ENCODE measurements at places on chromosomes 11 and 22.

DNA sequence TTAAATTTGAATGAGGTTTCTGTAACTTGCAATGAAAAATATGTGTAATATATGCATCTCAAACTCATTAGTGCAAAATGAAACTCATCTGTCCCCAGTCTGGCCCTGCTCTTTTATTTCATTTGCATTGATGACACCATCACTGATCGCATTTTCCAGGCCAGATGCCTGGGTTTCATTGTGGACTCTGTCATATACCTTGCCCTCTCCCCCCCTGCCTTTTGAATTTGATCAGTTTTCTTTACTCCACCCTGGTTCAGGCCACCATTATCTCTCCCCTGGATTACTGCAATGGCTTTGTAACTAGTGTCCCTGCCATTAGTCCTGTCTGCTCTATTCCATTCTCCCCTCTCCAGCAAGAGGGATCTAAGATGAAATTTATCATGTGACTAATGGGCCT lies 360.6 kb upstream of the C11orf87 start:
- no peak for DNase-seq

DNA sequence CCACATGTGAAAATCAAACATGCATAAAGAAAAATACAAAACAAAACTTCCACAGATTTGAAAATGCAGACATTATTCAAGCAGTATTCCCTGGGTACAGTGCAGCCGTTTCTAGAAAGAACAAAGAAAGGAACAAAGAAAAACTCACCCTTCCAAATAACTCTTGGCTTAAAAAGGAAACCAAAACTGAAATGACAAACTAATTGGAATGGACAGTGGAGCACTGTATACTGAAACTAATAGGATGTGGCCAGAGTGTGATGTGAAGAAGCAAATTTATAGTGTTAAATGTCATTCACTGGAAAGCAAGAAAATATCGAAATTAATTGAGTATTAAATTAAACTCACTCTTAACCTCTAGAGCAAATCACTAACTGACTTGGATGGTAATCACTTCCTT lies 55.4 kb downstream of the QSER1 start:
- DNase-seq: no peak

- no peak for DNase-seq
Measured at GRCh38 chr11:78535920-78536319, 38.7 kb downstream of the NARS2 start.

DNA sequence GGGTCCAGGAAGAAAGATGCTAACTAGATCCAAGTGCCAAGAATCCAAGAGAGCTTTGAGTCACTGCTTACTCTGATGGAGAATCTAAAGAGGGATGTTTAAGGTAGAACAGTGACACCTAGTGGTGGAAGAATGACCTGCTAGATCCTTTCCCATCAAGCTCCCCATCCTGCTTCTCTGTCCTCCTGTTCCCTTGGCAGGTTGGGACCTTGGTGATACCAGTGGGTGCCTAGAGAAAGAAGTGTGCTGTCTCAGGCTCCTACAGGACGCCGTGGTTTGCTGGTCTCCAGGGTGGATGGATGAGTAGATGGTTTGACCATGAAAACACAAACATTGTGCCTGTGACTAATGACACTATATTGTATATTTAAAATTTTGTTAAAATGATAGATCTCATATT lies 383.7 kb downstream of the TMEM135 start:
- DNase-seq: peak; percentile 65

GRCh38 chr11:127843483-127844396 lies 743.6 kb downstream of the ETS1 start:
- DNase-seq: peak; percentile 47
